ENCODE measurements at places on chromosomes 16 and 17.

DNA sequence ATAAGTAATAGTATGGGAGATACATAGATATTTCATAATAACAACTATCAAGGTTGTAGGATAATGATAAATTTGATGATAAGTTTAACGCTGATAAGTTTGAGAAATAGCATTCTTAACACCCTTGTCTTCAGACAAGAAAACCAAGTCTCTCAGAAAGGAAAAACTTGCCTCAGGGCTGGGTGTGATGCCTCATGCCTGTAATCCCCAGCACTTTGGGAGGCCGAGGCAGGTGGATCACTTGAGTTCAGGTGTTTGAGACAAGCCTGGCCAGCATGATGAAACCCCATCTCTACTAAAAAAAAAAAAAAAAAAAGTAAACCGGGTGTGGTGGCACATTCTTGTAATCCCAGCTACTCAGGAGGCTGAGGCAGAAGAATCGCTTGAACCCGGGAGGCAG, 90.7 kb downstream of the SHISA9 start:
- no peak for DNase-seq

DNA sequence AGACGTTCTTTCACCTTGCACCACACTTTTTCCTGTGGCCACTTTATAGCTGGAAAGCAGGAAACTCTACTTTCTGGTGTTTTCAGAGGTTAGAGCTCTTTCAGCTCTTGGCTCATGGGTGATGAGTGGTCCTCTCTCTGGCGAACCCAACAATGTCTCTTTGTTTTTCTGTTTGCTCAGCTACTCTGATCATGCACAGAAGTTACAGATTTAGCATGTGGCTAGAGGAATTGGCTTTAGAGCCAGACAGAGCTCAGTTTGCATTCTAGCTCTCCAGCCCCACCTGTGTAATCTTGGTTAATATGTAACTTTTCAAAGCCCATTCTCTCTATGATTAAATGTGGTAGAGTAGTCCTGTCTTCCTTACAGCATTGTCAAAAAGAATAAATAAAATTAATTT, 225.2 kb downstream of the HAPSTR1 start:
- no peak for DNase-seq

DNA sequence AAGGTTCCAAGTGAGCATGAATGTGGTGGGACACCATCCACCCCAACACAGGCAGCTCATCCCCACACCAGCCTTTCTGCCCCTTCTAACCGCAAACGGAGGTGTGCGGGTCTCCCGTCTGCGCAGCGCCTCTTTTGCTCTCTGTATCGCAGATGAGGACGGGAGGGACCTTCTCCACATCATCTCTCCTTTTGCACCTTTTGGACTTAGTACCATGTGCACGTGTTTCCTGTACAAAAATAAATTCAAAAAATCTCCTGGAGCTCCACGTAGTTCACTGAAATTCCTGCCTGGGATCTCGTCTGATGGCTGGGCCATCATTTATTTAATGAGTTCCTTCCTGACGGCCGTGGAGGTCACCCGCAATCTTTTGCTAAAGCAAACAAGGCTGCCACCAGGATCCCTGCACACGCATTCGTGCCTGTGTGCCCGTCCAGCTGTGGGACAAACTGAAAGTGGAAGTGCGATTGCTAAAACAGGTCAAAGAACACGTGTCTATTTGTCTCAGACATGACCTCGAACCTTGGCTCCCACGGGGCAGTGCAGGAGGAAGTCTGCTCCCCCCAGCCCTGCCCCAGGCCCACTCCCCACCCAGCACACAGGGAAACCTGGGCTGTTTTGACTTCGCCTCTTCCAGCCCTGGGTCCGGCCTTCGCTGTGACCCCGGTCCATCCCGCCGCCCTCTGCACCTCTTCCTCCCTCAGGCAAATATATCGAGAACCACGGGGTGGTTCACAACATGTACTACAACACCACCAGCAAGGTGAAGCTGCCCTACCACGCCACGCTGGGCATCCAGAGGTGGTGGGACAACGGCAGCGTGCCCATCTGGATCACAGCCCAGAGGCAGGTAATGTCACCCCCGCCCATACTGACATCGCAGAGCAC, 2.3 kb downstream of the ENPP7 start:
- DNase-seq = no peak

GRCh38 chr17:59199398-59199797, 10.4 kb upstream of the SMG8 start:
- no peak for DNase-seq

- DNase-seq = no peak
These were observed 15.8 kb downstream of the KRABD2 start for GRCh38 chr17:8360751-8361150.

DNA sequence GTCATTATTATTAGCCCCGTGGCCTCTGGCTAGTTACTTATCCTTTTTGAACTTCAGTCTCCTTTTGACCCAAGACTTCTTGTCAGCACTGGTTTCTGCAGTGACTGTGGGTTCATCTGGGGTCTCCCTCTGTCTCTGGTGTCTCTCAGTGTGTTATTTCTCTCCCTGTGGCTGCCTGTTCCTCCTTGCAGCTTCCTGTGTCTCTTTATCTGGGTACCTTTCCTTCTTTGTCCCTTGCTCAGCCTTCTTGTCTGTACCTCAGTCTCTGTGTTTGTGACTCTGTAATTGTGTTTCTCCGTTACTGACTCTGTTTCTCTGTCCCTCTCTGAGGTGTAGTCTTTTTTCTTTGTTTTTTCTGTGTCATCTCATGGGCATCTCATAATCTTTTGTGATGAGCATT, 102.6 kb upstream of the CDH11 start:
- no peak for DNase-seq

DNA sequence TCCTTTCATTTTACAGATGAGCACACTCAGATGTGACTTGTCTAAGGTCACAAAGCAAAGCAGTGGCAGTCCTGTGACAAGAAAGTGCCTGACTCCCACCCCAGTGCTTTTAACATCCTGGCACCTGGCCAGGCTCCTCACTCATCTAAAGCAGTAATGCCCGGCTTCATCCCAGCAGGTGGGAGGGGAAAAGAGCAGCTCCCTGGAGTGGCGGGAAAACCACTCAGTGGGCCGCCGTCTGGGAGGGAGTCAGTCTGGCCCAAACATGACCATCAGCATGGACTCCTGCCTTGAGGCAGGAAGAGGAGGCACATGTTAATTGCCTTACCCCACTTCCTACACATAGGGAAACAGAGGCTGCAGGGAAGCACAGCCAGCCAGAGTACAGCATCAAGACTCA, 2.6 kb downstream of the PCGF2 start:
- no peak for DNase-seq

DNA sequence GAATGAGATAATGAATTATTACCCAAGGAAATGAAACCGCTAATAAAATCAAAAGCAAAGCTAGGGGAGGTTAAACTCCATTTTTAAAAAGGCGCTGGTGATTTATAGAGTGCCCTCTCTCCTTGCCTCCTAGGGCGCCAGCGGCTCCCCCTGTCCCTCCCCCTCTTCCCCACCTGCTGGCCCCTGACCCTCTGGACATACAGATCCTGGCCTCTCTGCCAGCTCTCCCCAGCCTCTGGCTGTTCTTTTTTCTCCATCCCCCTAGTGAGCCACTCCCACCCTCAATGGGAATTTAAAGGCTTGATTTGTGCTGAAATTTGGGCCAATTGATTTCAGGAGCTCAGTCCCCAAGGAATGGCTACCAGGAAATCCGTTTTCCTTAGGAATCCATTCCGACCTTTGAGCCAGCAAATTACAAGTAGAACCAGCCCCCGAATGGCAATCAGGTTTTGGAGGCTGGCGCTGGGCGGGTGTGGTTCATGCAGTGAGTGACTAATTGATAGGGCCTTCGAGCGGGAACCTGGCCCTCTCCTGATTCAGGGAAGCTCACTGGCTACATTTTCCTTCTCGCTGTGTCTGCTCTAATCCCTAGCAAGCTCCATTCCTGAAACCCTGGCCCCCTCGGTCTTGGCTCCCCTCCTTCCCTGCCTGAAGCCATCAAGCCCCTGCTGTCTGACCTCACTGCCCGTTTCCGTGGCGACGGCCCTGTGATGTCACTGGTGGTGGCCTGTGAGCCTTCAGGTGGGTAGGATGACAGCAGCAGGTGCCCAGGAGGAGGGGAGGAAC, 141.9 kb upstream of the SDK2 start:
- DNase-seq = no peak

DNA sequence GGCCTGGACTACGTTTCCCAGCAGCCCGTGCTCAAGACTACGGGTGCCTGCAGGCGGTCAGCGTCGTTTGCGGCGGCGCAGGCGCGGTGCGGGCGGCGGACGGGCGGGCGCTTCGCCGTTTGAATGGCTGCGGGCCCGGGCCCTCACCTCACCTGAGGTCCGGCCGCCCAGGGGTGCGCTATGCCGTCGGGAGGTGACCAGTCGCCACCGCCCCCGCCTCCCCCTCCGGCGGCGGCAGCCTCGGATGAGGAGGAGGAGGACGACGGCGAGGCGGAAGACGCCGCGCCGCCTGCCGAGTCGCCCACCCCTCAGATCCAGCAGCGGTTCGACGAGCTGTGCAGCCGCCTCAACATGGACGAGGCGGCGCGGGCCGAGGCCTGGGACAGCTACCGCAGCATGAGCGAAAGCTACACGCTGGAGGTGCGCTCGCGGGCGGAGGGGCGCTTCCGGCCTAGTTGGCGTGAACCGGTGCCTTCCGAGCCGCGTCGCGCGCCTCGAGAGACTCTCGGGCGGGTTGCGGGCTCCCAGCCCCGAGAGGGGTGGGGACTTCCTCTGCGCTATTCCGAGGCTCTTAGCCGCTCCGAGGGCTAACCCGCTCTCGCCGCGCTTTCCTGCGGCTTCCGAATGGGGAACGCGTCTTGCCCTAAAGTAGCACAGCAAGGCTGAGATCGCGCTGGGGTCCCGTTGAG, at the start of gene RBL2:
Gene RBL2 (plus strand): TSS at position 95 of the 689 bp plus-strand sequence. CDS start 86 bp downstream, at position 181.
- DNase-seq = peak; percentile 72

DNA sequence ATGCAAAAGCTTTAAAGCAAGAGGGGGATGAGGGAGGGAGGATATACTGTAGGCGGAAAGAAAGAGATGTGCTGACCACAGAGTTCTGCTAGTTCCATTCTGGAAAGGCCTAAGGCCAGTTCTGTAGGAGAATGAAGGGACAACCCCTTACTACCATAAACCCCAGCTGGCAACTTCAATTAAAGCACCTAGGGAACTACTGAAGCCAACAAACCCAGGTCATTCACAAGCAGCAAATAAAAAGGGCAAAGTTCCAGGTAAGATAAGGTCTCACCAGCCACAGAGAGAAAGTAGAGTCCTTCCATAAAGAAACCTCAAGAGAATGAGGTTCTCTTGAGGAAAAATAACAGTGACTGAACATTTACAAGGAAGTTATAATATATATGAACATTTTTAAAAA, 12.8 kb downstream of the TERF2 start:
- DNase-seq = no peak

DNA sequence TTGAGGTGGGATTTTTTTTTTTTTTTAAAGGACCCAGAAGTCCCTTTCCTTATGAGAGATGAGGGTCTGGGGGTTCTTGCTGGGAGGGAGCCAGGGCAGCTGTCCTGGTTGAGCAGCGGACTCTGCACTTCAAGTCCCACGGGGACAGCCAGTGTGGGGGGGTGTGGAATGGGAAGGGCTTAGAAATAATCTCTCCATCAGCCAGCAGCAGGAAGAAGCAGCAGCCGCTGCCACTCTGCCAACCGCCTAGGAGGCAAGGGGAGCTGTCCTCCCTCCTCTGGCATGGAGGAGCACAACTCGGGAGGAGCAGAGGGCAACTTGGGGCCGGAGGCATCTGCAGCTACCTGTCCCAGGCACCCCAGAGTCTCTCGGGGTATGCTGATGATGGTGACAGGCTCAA, at the start of gene KCNG4:
Gene KCNG4 (minus strand): TSS at position 104 of the 400 bp plus-strand sequence. CDS start 2,527 bp downstream, outside the sequence.
- no peak for DNase-seq

- DNase-seq = peak; percentile 72
These were observed at the start of gene CES3 for GRCh38 chr16:66961065-66961744. TSS of gene CES3 (plus strand) at chr16:66961266. CDS start at chr16:66961308, 42 bp downstream.

DNA sequence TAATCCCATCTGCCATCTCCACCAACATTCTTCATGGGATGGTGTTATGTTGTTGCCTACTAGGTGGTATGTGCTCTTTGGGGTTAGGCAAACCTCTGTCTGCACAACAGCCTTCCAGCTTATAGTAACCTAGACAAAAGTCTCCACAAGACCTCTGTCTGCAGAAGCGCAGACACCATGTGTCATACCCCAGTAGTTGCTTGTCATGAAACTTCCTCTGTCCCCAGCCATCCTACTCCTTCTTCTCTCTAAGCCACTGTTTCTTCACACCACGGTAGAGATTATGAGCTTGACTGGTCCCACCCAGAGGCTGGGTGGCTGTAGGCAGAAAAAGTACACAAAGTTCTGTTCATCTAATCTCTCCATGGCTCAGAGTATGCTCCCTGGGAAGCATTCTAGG, 100.3 kb downstream of the MAF start:
- no peak for DNase-seq

GRCh38 chr16:73605309-73605708, 557.4 kb upstream of the ZFHX3 start:
- no peak for DNase-seq

GRCh38 chr17:80858301-80859001, 133.2 kb upstream of the CHMP6 start:
- DNase-seq = no peak

GRCh38 chr16:73022534-73022933, 25.4 kb downstream of the ZFHX3 start:
- no peak for DNase-seq

- no peak for DNase-seq
These were observed 2.8 kb downstream of the ETV4 start for GRCh38 chr17:43543300-43543699.

DNA sequence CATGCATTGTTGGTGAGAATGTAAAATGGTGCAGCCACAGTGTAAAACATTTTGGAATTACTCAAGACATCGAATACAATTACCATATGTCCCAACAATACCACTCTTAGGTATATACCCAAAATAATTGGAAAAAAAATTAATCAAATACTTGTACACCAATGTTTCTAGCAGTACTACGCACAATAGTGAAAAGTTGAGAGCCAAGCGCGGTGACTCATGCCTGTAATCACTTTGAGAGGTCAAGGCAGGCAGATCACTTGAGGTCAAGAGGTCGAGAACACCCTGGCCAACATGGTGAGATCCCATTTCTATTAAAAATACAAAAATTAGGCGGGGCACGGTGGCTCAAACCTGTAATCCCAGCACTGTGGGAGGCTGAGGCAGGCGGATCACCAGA, 3.5 kb upstream of the MEIOC start:
- no peak for DNase-seq

GRCh38 chr17:35932586-35932985, 2.0 kb upstream of the RDM1 start:
- no peak for DNase-seq

DNA sequence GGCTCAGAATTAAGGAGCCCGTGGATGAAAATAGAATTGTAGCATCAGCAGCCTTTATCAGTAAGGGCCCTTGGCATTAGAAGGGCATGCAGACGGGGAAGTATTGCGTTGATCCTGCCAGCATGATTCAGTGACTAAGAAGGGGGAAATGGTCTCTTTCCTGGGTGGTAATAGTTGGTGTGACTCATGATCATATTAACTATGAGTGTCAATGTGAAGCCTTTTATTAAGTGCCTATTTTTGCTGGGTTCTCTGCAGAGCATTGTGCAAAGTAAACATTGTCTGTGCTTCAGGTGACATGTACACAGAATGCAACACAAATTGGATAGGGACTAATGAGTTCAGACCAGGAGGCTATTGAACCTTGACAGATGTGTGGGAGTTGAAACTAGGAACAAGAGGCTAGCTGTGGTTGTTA, 24.5 kb downstream of the RCVRN start:
- no peak for DNase-seq
